ENCODE measurements at places on chromosomes 6 and 20.

DNA sequence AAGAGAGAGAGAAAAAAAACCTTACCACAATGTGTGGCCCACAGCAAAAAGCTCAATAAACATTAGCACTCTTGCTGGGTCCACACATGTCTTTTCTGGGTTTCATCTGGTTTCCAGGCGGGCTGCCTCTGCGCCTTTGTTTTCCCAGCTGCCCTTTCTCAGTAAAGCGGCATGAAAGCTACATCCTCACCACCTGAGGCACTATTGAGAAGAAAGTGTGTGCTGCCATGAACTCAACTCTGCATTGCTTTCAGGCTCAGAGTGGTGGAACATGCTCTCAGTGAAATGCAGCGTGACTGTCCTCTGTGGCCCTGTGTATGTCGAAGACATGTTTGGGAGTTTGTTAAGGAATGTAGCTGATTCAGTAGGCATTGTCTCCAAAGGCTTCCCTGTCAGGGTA lies 102.3 kb downstream of the LYRM2 start:
- no peak for DNase-seq

DNA sequence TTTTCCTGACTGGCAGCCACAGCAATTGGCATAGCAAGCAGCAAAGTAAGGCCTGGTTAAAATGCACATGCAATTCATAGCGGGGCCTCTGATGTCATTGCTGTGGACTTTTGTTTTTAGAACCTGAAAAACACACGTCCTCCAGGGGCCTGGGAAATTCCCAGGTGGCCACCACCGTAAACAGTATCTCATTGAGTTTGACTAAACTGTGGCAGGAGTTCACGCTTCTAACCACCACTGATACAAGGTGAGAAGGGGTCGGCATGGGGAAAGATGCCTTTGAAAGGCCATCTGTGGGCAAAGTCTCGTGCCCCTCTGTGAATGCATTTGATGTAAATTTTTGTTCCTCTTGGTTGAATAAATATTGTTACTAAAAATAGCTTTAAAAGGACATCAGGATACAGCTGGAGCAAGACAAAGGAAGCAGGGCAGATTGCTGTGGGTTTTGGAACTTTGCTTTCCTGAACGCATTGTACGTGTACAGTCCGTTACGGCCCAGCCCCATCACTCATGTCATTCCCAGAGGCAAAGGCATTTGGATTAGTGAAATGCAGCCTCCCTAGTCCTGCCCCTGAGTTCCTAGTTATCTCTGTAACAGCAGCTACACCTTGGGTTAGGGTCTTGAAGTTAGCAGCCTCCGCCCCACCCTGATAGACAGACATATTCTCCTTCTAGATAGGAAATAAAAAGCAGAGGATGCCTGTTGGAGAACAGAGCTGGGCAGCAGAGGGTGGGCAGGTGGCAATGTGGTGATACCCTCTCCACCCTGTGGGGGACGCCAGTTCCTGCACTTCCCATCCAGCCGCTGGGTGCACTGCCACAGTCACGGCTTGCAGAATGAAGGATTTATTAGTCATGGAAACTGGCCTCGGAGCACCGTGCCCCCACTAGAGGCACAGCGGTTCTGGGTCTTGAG lies 80.3 kb downstream of the ZDHHC14 start:
- no peak for DNase-seq

DNA sequence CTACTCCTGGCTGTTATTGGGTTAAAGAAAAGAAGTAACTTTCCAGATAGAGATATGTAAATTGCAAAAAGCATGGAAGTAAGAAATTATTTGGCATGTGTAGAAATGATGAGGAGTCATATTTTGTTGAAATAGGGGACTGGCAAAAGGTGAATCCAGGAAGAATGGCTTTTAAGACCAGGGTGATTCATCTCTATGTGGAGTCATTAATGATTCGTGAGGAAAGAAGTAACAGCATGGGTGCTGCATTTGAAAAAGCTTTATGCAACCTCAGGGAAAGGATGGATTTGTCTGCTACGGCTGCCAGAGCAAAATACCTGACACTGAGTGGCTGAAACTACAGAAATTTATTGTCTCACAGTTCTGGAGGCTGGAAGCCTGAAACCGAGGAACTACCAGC lies 14.8 kb upstream of the SYNE1 start:
- DNase-seq, result no peak

DNA sequence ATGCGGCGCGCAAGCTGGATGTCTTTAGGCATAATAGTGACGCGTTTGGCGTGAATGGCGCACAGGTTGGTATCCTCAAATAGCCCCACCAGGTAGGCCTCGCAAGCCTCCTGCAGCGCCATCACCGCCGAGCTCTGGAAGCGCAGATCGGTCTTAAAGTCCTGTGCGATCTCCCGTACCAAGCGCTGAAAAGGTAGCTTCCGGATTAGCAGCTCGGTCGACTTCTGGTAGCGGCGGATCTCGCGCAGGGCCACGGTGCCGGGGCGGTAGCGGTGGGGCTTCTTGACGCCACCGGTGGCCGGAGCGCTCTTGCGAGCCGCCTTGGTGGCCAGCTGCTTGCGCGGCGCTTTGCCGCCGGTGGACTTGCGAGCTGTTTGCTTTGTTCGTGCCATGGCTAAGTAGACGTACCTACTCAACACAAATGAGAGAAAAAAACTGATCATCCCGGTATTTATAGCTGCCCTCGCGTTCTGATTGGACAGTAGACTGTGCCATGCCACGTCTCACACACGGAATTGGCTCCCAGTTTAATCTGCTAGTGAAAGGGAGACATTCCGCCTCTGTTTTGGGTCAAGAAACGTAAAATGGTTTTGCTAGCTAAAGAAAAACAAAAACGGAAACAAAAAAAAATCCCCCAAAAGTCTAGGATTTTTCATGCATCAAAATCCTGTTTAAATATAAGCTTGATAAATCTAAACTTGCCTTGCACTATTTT lies 40.1 kb downstream of the OR2B2 start:
- DNase-seq, result no peak

DNA sequence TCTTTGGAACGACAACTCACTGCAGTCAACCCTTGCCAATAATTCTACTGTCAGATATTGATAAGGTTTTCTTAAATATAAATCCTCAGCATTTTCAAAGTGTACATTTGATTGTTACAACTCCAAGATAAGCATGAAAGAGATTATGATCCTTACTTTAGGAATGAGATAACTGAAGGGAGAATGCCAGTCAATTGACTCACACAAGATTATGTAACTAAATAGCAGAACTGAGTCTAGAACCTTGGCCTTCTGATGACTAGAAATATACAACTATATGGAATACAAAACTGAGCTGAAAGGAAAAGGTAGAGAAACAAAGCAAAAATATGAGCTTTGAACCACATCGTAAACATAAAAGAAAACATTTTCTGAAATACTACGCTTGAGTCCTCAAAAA lies 26.9 kb upstream of the STXBP5 start:
- no peak for DNase-seq

- no peak for DNase-seq
Observed at GRCh38 chr20:57835588-57836455, 126.0 kb upstream of the PMEPA1 start.

GRCh38 chr6:35435074-35435837 lies 16.9 kb upstream of the FANCE start:
- no peak for DNase-seq

DNA sequence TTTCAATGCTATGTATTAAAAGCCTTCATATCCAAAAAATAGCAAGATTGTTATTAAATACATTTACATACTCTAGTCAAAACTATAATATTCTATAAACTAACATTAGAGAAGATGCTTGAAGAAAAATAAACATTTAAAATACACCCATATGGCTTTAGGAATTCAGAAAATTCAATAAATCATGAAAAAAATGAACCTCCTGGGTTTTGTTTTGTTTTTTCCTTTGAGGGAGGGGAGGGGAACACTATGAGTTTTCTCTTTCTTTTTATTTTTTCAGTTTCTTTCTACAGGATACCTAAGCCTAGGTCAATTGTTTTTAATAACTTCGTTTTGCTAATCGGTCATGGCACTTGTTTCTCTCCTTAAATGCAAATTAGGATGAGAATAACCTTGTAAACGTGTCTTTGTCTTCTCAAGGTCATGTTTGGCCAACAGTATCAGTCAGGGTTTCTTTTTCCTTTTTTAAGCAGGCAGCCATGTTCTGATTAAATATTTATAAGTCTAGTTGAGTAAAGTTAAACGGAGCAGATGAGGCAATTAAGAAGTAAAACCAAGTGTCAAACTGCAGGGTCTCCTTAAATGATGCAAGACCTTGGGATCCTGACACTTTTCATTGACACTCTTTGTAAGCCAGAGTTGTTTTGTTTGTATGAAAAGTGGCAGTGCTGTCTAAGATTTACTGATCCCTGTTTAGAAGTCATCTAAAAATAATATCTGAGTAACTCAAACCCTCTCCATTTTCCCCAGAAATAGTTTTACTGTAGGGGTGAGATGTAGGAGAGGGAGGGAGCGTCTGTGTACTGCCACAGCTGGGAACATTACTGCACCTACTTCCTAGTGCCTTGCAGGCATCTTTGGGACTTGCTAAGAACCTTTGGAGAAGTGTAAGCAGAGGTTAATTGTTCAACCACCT lies 392.3 kb downstream of the PLCB1 start:
- DNase-seq, result no peak

DNA sequence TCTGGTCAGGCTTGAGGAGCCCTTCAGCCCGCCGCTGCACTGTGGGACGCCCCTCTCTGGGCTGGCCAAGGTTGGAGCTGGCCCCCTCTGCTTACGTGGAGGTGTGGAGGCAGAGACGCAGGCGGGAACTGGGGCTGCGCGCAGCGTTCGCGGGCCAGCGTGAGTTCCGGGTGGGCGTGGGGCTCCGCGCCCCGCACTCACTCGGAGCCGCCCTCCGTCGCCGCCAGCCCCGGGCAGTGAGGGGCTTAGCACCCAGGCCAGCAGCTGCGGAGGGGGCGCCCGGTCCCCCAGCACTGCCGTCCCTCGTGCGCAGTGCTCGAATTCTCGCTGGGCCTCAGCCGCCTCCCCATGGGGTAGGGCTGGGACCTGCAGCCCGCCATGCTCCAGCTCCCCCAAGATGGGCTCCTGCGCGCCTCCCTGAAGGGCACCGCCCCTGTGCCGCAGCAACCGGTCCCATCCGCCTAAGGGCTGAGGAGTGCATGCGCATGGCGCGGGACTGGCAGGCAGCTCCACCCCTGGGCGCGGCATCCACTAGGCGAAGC lies 695.9 kb downstream of the EPHA7 start:
- no peak for DNase-seq

DNA sequence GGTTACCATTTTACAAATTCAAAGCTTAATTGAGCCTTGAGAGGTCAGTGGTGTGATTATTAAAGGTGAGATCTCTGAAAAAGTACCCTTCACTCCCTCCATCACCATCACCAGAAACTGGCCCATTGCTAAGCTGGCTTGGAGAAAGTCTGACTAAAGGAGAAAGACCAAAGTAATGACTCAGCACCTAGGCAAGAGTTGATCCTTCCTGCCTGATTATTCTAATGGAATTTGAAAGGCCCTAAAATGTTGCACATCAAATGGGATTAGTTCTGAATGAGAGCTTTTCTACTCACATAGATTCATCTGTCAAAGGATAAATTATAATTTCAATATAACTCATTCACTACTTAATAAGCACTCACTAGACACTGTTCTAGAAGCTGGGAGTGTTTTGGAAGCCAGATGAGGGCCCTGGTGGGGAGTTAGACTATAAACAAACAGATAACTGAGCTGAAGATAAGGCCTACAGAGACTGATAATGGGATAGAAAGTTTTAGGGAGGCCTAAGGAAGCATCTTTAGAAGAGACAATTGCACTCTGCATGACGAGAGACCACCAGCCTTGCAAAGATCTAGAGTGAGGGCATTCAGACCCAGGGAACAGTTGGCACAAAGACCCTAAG lies 366.7 kb downstream of the SYNE1 start:
- DNase-seq, result no peak

DNA sequence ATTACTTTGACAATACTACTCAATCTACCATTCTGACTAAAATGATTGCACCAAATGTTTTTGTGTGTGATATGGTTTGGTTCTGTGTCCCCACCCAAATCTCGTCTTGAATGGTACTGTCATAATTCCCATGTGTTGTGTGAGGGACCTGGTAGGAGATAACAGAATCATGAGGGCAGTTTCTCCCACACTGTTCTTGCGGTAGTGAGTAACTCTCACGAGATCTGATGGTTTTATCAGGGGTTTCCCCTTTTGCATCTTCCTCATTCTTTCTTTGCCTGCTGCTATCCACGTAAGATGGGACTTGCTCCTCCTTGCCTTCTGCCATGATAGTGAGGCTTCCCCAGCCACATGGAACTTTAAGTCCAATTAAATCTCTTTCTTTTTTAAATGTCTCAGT lies 20.8 kb downstream of the SYCP2 start:
- DNase-seq, result no peak

DNA sequence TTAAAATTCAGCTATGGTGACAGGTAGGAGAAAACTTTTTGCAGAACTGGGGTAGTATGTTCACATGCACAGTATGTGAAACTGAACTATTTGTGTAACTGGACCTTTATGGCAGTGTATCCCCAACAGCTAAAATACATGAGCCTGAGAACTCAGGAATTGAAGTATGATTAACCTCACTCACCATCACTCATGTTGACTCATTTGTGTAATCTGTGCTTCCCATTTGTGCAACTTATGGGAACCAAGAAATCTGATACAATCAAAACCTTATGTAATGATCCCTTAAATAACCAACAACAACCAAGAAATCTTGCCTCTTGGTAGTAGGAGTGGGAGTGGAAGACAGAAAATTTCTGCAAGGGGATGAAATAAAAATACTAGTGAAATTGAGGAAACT lies 674.9 kb downstream of the HDGFL1 start:
- DNase-seq, result no peak

DNA sequence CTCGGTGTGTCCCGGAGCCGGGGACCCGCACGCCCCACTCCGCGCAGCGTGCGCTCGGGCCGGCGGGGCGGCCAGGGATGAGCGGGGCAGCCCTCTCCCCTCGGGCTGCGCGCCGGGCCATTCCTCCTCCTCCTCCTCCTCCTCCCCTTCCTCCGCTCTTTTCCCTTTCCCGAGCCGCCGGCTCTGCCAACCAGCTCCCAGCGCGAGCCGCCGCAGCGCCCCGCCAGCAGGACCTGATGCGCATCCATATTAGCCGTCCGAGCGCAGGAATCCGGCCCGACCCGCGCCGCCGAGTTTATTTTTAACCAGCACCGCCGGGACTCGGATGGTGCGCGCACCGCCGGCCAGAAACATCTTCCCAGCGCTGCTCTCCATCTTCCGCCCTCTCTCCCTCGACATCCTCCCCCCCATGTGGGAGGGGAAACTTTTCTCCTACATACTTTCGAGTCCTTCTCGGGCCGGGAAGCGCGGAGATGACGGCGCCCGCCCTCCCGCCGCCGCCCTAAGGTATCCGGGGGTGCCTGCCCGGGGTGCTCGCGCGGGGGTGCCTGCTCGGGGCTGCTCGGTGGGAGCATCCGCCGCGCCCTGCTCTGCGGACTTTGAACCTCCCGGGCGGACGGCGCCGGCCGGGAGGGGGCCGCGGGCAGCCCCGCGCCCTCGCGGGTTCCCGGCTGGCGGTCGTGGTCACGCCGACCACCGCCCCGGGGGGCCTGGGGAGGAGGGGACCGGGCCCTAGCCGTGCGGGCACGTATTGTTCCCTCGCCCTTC lies 619 bp downstream of the RREB1 start:
- DNase-seq, result no peak
